A549 treated with CORT108297 at 1 μM for 4 hours (cell line): ENCODE measurements at places on chromosomes 16 and 17. TPM values are rescaled to one million over a fixed set of nuclear protein-coding genes. Genes with fewer than 3 reads are reported as not detected.

The MFSD11 gene
- total RNA-seq: 19.6 to 24.0 TPM (median 21.0 TPM) in 5 replicates

The KCNH6 gene
- total RNA-seq: not detected in 5 replicates

The NFE2L1 gene
- 98.3 to 121 TPM (median 115 TPM) in 5 replicates for total RNA-seq

The CTRL gene
- total RNA-seq: 1.2 to 2.7 TPM (median 1.6 TPM) in 5 replicates

The ACSM5 gene
- 0.03 TPM in 1 of 5 replicates, not detected in the others for total RNA-seq

The CCL4 gene
- total RNA-seq: 0.15 TPM in 1 of 5 replicates, not detected in the others

The KRTAP1-5 gene
- total RNA-seq: not detected in 5 replicates

The DNAI2 gene
- 0.06 to 0.09 TPM in 2 of 5 replicates, not detected in the others for total RNA-seq

The GRB7 gene
- 3.9 to 7.3 TPM (median 6.6 TPM) in 5 replicates for total RNA-seq

The CSF3 gene
- total RNA-seq: 0.06 to 0.30 TPM (median 0.20 TPM) in 4 of 5 replicates, not detected in the other

The TP53TG3 gene
- 0.39 to 1.1 TPM (median 0.60 TPM) in 5 replicates for total RNA-seq

The WNT9B gene
- not detected in 5 replicates for total RNA-seq

The TMEM235 gene
- not detected in 5 replicates for total RNA-seq

The SLC46A1 gene
- 15.8 to 22.8 TPM (median 20.7 TPM) in 5 replicates for total RNA-seq

The TMC7 gene
- total RNA-seq: 7.2 to 10.8 TPM (median 9.9 TPM) in 5 replicates

The CES4A gene
- 1.6 to 2.1 TPM (median 1.9 TPM) in 5 replicates for total RNA-seq

The KRTAP4-2 gene
- not detected in 5 replicates for total RNA-seq

The CCL3 gene
- total RNA-seq: not detected in 5 replicates

The GLIS2 gene
- total RNA-seq: 22.3 to 35.4 TPM (median 32.7 TPM) in 5 replicates

The SDR42E1 gene
- total RNA-seq: 0.84 to 2.0 TPM (median 1.2 TPM) in 5 replicates

The GPR179 gene
- 0.02 to 0.06 TPM (median 0.03 TPM) in 5 replicates for total RNA-seq
